ENCODE measurements at places on chromosomes 2 and 18. TPM values are rescaled to one million over a fixed set of nuclear protein-coding genes. Genes with fewer than 3 reads are reported as not detected.

Gene TP53I3
- total RNA-seq: 371 TPM

DNA sequence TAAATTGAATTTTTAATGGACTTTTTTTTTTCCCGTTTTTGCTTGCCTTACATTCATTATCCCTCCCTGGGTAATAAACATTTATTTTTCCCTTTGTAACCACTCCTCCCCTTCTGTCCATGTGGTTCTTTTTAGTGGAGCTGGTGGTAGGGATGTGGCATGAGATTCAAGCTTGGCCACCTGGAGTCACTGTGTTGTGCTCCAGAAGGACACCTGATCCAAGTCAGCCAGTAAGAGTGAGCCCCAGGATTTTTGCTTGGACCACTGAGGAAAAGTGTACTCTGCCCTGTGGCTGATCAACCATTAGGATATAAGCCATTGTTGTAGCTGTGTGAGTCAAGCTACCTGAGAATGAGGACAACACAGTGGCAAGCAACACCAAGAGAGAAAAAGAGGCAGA lies 11.1 kb upstream of the ACTR3 start:
- no peaks in the 10 kb centered on the region for H3K36me3 ChIP-seq
- no peaks in the 10 kb centered on the region for H3K4me1 ChIP-seq
- peak overlapping the region; percentile 89 for H3K27ac ChIP-seq
- H3K27me3 ChIP-seq: no peaks in the 10 kb centered on the region
- H3K4me3 ChIP-seq: no peak overlapping the region
- DNase-seq: no peak

Gene SERPINB5
- total RNA-seq: 22.1 TPM

Gene CHRND
- not detected for total RNA-seq

Gene ECEL1
- total RNA-seq: not detected

All from Peyer's patch (tissue), 4 donors.